ENCODE measurements at places on chromosomes 1 and 21. TPM values are rescaled to one million over a fixed set of nuclear protein-coding genes. Genes with fewer than 3 reads are reported as not detected.

The RCC2 gene
- 39.7 TPM for total RNA-seq

The CDK11B gene
- 8.3 TPM for total RNA-seq

The KRTAP7-1 gene
- total RNA-seq = not detected

The MEAF6 gene
- 57.6 TPM for total RNA-seq

The HTR6 gene
- under 0.01 TPM for total RNA-seq

The AMY1A gene
- total RNA-seq = not detected

The LRRC39 gene
- 0.33 TPM for total RNA-seq

The CELA2B gene
- not detected for total RNA-seq

The NLRP3 gene
- total RNA-seq = not detected

The CFAP141 gene
- total RNA-seq = not detected

The CLEC20A gene
- not detected for total RNA-seq

The OR14K1 gene
- total RNA-seq = not detected

The ITPKB gene
- 18.0 TPM for total RNA-seq
